ENCODE measurements at places on chromosomes 12 and 14. TPM values are rescaled to one million over a fixed set of nuclear protein-coding genes. Genes with fewer than 3 reads are reported as not detected.

WNT5B gene
- polyA plus RNA-seq: 2.8 TPM

NOS1 gene
- polyA plus RNA-seq: not detected

CRIP2 gene
- polyA plus RNA-seq: 0.96 TPM

SLC4A8 gene
- 2.7 TPM for polyA plus RNA-seq

NELL2 gene
- 1.0 TPM for polyA plus RNA-seq

TRIM9 gene
- polyA plus RNA-seq: 0.04 TPM

OR11H7 gene
- polyA plus RNA-seq: not detected

ERBB3 gene
- 0.04 TPM for polyA plus RNA-seq

IQSEC3 gene
- 0.04 TPM for polyA plus RNA-seq

DNA sequence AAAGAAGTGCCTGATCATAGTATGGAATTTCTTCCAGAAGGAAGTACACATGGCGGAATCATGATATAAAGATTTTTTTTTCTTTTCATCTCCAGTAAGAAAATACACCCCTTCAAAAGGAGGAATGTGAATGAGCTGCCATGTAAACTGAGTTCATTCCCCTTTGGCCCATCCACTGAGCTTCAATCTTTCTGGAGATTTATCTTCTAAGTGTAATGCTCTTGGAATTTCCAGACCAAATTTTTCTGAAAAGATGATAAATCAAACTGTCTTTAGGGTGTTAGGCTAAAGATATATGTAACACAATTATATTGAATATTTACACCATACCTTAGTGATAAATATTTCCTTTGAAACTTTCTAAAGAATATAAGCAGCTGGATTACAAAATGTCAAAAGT, 5.2 kb downstream of the DCN start:
- H3K27ac ChIP-seq: no peak overlapping the region
- DNase-seq: no peak
- H3K36me3 ChIP-seq: no peaks in the 10 kb centered on the region
- no peak overlapping the region for H3K4me3 ChIP-seq

- no peak overlapping the region for H3K4me3 ChIP-seq
- no peaks in the 10 kb centered on the region for H3K4me1 ChIP-seq
- DNase-seq: no peak
- H3K27me3 ChIP-seq: no peaks in the 10 kb centered on the region
Observed at GRCh38 chr12:106157802-106158201, 19.0 kb upstream of the NUAK1 start.

- H3K27ac ChIP-seq: no peak overlapping the region
- H3K27me3 ChIP-seq: no peaks in the 10 kb centered on the region
- peaks cover 19% of the 10 kb centered on the region for H3K4me1 ChIP-seq
- H3K4me3 ChIP-seq: no peak overlapping the region
Observed at GRCh38 chr14:35244542-35244941, 47.6 kb upstream of the PSMA6 start.

- no peak for DNase-seq
- peaks cover 7% of the 10 kb centered on the region for H3K27me3 ChIP-seq
- peaks cover 5% of the 10 kb centered on the region for H3K4me1 ChIP-seq
- H3K36me3 ChIP-seq: no peaks in the 10 kb centered on the region
Observed at GRCh38 chr12:11500188-11500860, 105.0 kb upstream of the PRB2 start.

DNA sequence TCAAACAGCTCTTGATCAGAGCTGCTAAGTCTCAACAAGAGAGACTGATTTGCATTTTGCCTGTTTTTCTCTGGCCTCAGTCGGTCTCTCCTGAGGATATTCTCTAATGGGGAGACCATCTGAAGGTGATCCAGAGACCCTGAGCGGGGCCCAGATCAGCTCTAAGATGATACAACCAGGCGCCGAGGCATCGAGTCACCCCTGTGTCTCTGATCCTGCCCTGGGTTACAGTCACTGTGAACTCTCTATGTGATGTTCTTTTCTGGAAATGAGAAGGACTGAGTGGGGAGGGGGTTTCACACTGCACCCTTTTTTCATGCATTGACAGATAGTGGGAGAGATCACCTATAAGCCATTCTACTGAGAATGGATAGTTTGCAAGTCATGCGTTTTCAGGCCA, 247.6 kb upstream of the PWP1 start:
- DNase-seq: no peak
- no peaks in the 10 kb centered on the region for H3K27me3 ChIP-seq
- H3K4me1 ChIP-seq: no peaks in the 10 kb centered on the region
- no peaks in the 10 kb centered on the region for H3K36me3 ChIP-seq

DNA sequence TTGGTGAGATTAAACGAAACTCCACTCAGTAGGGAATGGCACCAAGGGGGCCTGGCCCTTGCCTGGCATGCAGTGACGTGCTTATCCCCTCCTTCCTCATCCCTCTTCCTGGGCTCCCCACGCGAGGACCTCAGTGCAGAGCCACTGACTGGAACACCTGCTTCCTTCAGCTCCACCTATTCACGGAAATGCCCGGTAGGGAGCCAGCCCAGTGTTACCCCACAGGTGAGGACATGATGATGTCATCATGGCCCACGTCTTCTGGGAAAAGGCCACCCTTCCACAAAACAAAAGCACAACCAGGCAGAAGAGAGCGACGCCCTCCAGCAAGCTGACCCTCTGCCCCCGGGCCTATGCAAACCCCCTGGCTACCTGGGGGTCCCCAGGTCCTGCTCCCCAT, 42.1 kb downstream of the CCDC85C start:
- no peaks in the 10 kb centered on the region for H3K36me3 ChIP-seq
- no peak for DNase-seq
- no peak overlapping the region for H3K4me3 ChIP-seq
- H3K27me3 ChIP-seq: no peaks in the 10 kb centered on the region

DNA sequence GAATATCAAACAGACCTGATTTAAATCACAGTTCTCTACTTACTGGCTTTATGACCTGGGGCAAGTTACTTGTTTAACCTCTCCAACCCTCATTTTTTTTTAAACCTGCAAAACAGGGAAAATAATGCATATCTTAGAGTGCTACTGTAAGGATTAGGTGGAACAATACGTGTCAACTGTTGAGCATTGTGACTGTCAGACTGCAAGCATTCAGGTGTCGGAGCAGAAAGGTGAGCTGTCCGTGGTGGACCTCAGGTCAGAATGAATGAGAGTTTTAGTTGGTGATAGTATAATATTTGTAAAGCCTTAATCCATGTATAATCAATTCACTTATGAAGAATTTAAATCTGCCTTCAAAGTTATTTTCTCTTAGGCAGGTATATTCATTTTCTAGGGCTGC, 404.2 kb downstream of the ETNK1 start:
- no peak for DNase-seq
- no peak overlapping the region for H3K4me3 ChIP-seq
- H3K36me3 ChIP-seq: no peaks in the 10 kb centered on the region
- no peaks in the 10 kb centered on the region for H3K4me1 ChIP-seq

DNA sequence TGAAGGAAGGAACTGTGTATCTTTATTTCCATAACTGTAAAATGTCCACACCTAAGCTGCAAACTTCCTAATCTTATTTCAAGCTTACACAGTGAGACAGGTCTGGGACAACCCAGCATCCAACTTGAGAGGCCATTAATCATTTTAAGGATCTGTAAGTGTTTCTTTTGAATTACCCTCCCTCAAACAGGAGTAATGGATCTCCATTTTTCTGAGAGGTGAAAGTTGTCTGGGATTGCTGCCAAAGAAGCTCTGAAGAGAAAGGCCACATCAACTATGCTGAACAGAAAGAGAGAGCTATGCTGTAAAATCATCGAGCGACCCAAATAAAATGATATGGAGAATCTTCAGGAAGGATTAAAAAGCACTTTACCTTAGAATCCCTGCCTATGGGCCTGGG, 131.7 kb upstream of the CPNE8 start:
- H3K4me1 ChIP-seq: no peaks in the 10 kb centered on the region
- DNase-seq: no peak
- no peak overlapping the region for H3K27ac ChIP-seq
- no peak overlapping the region for H3K4me3 ChIP-seq

GRCh38 chr12:113070117-113070906, 13.8 kb downstream of the DTX1 start:
- no peak for DNase-seq
- peaks cover 56% of the 10 kb centered on the region for H3K4me1 ChIP-seq
- no peaks in the 10 kb centered on the region for H3K36me3 ChIP-seq
- H3K27ac ChIP-seq: peak overlapping the region; percentile 54
- H3K4me3 ChIP-seq: no peak overlapping the region
- H3K27me3 ChIP-seq: no peaks in the 10 kb centered on the region

DNA sequence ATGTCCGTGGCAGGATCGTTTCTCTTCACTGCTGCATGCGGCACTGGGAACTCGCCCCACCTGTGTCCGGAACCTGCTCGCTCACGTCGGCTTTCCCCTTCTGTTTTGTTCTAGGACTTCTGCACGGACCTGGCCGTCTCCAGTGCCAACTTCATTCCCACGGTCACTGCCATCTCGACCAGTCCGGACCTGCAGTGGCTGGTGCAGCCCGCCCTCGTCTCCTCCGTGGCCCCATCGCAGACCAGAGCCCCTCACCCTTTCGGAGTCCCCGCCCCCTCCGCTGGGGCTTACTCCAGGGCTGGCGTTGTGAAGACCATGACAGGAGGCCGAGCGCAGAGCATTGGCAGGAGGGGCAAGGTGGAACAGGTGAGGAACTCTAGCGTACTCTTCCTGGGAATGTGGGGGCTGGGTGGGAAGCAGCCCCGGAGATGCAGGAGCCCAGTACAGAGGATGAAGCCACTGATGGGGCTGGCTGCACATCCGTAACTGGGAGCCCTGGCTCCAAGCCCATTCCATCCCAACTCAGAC, 1.2 kb downstream of the FOS start:
- H3K27ac ChIP-seq: no peak overlapping the region
- H3K4me1 ChIP-seq: peaks cover 17% of the 10 kb centered on the region
- no peaks in the 10 kb centered on the region for H3K36me3 ChIP-seq
- DNase-seq: no peak
- H3K4me3 ChIP-seq: 0 out of 2 replicates have a peak overlapping the region, but pooled peaks have one; percentile 73

GRCh38 chr12:121590476-121591143, 9.8 kb upstream of the KDM2B start:
- DNase-seq: peak; percentile 74
- H3K27ac ChIP-seq: peak overlapping the region; percentile 82
- H3K36me3 ChIP-seq: no peaks in the 10 kb centered on the region
- H3K4me1 ChIP-seq: peaks cover 10% of the 10 kb centered on the region

GRCh38 chr12:101828463-101829196, 2.1 kb downstream of the GNPTAB start:
- peak overlapping the region; percentile 81 for H3K27ac ChIP-seq
- no peaks in the 10 kb centered on the region for H3K36me3 ChIP-seq
- DNase-seq: no peak
- H3K27me3 ChIP-seq: no peaks in the 10 kb centered on the region

DNA sequence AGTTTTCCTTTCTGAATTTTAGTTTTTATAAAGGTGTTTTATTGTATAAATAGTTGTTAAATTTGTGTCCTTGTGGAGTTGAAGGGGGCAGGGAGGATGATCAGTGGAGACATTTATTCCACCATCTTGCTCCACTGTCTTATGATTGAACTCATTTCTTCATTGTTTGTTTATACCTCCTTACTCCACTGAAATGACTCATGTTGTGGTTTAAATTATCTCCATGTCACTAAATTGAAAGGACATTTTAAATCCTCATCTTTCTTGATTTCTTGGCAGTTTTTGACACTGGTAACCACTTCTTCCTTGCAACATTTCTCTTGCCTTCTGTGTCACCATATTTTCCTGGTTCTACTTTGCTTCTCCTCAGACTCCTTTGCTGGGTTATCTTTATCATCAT, 23.6 kb upstream of the FERMT2 start:
- no peaks in the 10 kb centered on the region for H3K4me1 ChIP-seq
- no peaks in the 10 kb centered on the region for H3K36me3 ChIP-seq
- no peak overlapping the region for H3K27ac ChIP-seq
- no peaks in the 10 kb centered on the region for H3K27me3 ChIP-seq
- no peak for DNase-seq

DNA sequence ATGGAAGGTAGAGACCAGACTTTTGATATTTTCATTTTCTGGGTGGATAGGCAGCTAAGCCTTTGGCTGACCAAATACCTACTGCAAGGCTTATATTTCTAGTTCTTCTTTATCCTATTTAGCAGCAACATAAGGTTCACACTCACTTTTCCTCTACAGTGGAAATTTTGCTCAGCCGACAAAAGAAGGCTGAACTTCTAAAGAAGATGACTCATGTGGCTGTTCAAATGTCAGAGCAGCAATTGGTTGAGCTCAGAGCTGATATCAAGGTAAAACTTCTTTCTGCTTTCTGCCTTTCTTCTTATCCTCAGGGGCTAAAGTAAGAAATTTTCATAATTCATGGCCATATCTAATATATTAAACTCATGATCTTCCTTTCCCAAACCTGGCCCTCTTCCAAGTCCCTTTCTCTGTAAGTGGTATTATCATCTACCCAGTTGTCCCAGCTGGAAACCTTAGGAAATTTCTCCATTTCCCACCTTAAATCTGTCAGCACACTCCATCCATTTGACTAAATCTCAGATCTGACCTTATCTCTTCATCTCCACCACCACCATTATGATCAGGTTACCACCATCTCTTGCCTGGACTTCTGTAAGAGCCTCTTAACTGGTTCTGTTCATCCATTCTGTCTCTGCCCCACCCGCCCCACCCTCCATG, 19.8 kb upstream of the KCNH3 start:
- no peaks in the 10 kb centered on the region for H3K27me3 ChIP-seq
- no peak overlapping the region for H3K27ac ChIP-seq
- no peaks in the 10 kb centered on the region for H3K36me3 ChIP-seq
- DNase-seq: no peak
- H3K4me3 ChIP-seq: no peak overlapping the region

DNA sequence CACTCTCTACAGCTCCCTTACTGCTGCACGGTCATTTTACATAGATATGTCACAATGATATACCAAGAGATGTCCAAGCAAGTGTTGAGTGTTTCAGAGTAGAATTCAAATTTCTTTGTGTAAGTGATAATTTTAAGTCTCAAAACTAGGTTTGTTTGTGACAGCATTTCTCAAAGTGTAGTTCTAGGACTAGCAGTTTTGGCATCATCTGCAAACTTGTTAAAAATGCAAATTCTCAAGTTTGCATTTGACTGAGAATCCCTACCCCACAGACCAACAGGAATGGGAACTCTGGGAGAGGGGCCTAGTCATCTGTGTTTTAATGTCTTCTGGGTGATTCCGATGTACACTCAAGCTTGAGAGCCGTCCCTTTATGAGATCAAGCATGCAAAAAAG, 97.6 kb downstream of the HELB start:
- no peak overlapping the region for H3K4me3 ChIP-seq
- no peak for DNase-seq

DNA sequence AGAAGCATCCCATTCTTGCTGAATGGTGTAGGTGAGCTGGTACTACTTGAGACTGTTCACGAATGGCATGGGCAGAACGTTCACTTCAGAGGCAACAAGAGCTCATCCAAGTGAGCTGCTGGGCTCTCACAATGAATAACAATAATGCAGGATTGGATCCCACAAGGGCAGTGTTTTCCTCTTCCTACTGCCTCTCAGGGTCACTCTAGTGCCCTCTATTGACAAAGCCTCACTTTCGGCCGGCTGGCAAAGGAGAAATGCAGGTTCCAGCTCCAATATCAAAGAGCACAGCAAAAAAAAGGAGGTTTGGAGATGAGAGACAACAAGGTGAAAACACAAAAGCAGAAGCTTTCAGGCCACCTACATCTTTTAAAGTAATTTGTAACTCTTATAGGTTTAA, 74.6 kb upstream of the MYF6 start:
- H3K4me3 ChIP-seq: no peak overlapping the region
- H3K27me3 ChIP-seq: no peaks in the 10 kb centered on the region
- H3K36me3 ChIP-seq: no peaks in the 10 kb centered on the region
